Activated naive CD8-positive, alpha-beta T cell treated with anti-CD3 and anti-CD28 coated beads, Interleukin-2, amount 10 ng/mL, durations not matched to agents 7 days and 5 days (primary cell): ENCODE measurements at places on chromosomes 2 and 18. TPM values are rescaled to one million over a fixed set of nuclear protein-coding genes. Genes with fewer than 3 reads are reported as not detected.

GRCh38 chr2:234092344-234092743, 41.8 kb downstream of the SPP2 start:
- DNase-seq, result no peak

DNA sequence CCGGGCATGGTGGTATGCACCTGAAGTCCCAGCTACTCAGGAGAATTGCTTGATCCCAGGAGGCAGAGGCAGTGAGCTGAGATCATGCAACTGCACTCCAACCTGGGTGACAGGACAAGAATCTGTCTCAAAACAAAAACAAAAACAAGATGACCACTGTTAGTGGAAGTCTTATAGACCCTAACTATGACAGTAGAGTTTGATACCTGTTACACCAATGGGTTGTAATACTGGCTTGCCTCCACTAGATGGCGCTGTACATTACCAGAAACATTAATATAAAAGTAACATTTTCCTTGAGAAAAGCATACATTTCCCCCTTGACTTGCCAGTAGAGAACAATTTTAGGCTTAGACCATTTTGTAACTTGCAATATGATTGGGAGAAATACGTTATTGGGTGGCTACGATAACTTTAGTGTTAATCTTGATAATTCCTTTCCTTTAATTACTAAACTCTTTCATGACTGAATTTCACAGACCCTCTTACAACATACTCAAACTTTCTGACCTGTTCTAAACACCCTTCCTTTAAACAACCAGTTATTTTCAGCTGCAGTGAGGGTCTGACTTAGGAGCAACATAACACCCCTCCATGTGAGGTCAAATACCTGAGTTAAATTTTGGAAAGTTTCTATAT, 19.5 kb downstream of the SLC25A52 start:
- no peak for DNase-seq

GRCh38 chr2:3670941-3671340, 12.9 kb downstream of the ALLC start:
- DNase-seq, result no peak

DNA sequence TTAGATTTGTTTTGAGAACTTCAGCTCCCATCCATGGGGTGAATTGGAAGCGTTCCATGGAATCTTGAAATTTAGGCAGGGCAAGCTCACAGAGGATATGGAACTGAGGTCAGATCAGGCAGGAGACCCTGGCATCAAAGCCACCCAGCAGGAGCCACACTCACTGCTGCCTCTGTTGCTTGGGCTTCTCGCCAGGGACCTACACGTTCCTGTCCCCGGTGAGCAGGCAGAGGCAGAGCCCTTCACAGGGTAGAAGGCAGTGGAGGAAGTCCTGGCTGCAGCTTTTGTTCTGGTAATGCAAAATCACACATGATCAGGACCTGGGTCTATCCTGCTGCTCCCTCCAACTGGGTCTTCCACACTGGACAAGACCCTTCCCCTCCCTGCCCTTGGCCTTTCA, 42.1 kb downstream of the CAPN13 start:
- no peak for DNase-seq

Gene CFAP221
- total RNA-seq, result not detected

Gene PSD4
- 361 TPM for total RNA-seq

Gene TTN
- 13.5 TPM for total RNA-seq
